Caki2 (cell line): ENCODE measurements at places on chromosomes 4 and X.

- no peak for DNase-seq
Observed at GRCh38 chrX:129648514-129649267, 6.1 kb downstream of the APLN start.

DNA sequence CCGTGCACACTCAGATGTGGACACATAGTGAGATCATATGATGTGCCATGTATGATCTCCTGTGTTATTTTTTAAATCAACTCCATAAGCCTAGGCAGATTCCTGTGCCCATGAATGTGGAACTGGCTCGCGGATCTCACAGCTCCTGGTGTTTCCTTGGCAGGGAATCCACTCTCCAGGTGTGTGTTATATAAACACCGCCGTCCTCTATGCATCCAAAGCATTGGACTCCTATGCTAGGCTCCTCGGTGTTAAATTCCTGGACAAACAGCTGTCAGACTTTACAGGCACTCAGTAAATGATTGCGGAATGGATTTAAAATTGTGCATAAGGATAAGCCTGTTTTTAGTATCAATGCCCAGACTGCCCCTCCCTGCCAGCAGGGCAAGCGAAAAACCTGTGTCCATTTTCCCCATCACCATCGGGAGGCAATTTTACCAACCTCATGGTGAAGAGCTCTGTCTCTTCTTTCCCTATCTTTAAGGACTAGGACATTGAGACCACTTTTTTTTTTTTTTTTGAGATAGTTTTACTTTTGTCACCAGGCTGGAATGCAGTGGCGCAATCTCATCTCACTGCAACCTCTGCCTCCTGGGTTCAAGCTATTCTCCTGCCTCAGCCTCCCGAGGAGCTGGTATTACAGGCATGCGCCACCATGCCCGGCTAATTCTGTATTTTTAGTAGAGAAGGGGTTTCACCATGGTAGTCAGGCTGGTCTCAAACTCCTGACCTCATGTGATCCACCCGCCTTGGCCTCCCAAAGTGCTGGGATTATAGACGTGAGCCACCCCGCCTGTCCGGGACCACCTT is 23.6 kb upstream of the GPR78 start:
- no peak for DNase-seq

DNA sequence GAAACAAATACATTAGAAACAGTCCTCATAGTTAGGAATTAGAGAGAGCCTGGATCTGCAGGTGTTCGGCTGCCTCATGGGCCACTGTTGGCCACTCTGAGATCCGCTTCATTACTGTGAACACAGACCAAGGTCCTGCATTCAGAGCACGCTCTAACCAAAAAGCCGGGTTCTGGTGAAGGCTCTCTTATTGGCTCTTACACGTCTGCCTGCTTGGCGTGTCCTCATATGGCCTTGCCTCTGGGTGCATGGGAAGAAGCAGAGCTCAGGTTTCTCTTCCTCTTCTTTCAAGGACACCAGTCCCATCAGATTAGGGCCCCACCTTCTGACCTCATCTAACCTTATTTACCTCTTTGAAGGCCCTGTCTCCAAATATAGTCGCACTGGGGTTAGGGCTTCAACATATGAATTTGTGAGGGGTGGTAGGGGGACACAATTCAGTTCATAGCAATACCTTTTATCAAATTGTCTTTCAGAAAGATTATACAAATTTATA is 37.1 kb upstream of the ELF2 start:
- DNase-seq: no peak

DNA sequence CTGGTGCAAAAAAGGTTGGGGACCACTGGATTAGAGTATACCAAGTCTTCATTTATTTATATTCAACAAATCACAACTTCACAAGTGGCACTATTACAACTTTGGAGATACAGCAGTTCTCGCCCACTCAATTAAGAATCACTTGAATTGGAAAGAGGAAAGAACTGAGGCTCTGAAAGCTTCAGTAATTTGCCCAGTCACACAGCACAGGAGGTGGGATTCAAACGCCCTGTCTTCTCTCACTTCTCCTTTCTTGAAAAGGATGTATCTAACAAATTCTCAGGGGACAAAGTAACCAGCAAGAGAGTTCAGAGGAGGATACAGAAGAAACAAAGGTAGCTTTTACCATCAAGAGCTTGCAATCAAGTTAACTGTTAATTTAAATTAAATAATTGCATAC is 12.4 kb downstream of the SMIM14 start:
- no peak for DNase-seq

GRCh38 chr4:112853662-112854256 is 195.7 kb upstream of the ANK2 start:
- DNase-seq: no peak

GRCh38 chr4:99845179-99845578 is 28.6 kb downstream of the DAPP1 start:
- DNase-seq: no peak

GRCh38 chrX:9362363-9362928 is 102.4 kb upstream of the TBL1X start:
- no peak for DNase-seq

GRCh38 chr4:11312389-11312788 is 116.3 kb downstream of the HS3ST1 start:
- DNase-seq: no peak

- DNase-seq: no peak
Observed at GRCh38 chrX:37646254-37646653, 39.3 kb upstream of the XK start.

GRCh38 chr4:144799486-144799885 is 153.5 kb downstream of the HHIP start:
- no peak for DNase-seq

- DNase-seq: no peak
Observed at GRCh38 chr4:168309781-168310180, 8.8 kb downstream of the DDX60 start.

DNA sequence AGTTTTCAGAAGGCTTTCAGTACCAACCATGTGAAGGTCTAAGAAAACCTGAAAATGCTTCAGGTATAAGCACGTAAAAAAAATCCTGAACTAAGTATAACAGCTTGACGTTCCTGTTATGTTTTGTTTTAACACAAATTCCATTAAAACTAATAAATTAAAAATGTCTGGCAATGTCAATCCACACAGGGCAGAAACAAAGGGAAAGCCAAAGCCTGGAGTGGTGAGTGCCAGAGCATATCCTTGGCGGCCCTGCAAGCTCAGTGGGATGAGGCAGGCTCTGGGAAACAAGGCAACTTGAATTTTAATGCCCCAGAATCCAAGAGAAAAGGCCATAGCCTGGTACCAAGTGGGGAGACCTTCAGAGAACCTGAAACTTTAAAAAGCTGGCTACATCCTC is 78.2 kb downstream of the EPHA5 start:
- no peak for DNase-seq

GRCh38 chr4:71665358-71665757 is 118.5 kb downstream of the GC start:
- no peak for DNase-seq

DNA sequence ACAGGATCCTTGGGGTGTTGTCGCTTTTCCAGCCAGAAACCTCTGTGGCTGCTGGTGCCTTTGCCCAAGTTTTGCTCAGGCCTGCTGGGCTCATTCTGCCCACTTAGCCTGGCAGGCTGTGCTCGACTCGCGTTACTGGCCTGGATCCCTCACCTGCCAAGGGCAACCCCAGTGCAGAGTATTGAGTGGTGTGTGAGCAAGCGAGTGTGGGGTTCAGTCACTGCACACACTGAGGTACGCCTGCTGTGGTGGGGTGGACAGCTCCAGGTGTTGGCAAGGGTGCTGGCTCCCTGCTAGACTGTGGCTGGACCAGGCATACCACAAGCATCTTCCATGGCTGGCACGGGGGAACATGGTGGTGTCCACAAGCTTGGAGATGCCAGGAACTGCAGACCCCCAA is 22.6 kb downstream of the SPCS3 start:
- DNase-seq: no peak

- DNase-seq: no peak
Observed at GRCh38 chr4:142583708-142584107, 262.4 kb downstream of the INPP4B start.

DNA sequence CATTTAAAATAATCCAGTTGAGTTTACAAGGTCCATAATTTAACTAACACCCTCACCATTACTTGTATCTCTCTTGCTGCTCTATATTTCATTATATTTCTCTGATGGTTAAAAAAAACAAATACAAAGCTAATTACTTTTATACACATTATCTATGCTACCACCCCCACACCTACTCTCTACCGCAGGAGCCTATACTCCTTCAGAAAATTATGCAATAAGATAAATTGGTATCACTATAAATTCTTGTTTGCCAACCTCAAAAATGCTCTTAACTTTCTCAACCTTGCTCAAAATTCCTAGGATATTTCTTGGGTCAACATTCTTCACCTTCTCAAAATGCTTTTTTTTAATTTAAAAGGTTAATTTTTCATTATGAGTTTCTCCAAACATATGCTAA is 282.7 kb downstream of the KCTD8 start:
- no peak for DNase-seq

GRCh38 chr4:175833574-175834311 is 21.7 kb upstream of the GPM6A start:
- no peak for DNase-seq

- DNase-seq: no peak
Observed at GRCh38 chr4:76943129-76943620, 6.4 kb upstream of the SEPTIN11 start.

DNA sequence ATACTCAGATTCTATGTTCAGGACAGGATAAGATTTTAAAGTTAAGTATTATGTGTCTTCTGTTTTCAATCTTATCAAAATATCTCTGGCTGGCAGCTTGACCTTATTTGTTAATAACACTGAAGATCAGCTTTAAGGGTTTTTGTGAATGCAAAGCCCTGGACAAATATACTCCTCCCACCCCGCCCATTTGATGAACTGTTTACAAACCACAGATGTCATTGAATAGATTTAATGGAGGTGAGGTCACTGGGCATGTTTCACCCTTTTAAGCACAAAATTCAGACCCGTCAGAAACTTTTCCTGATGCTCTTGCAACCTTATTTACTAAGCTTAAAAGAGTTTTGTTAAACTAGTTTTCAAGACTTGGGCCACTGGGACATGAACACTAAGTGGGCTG is 10.1 kb upstream of the CXCL8 start:
- no peak for DNase-seq

DNA sequence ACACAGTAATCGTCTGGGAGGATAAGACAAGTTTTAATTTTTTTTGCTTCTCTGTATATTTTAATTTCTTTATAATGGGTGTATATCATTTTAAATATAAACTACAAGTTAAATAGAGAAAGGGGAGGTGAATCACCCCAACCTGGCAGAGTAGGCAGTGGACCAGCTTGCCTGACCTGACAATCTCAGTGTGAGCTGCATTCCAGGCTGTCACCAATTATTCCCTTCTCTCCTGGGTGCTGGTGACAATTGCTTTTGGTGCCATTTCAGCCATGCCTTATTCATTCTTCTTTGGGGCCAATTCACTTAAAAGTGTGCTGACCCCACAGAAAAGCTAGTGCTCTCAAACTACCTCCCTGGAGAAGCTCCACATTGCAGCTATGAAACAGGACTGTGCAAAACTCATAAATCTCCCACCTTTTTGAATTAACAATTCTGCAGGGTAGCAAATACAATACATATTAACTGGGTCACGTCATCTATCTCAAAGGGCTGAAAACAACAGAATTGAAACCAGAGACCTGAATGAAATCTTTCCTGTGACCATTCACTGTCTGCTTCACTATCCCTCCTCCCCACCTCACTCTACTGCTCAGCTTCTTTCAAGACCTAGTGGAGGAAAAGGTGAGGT is 359.0 kb downstream of the HS3ST1 start:
- no peak for DNase-seq

DNA sequence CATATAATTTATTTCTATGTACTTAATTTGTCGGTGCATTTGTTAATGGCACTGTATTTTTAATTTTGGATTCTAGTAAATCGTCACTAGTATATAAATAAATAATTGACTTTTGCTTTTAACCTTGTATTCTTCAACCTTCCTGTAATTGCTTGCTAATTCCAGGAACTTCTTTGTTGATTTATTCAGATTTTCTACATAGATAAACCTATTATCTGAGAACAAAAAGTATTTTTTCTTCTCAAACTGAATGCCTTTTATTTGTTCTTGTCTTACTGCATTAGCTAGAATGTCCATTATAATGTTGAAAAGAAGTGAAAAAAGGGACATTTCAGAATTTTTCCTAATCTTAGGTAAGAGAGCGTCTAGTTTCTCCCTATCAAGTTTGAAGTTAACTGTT is 839.1 kb downstream of the SH3BGRL start:
- no peak for DNase-seq

- DNase-seq: no peak
Observed at GRCh38 chrX:150509703-150510102, 58.7 kb upstream of the MTM1 start.

- DNase-seq: no peak
Observed at GRCh38 chr4:56683455-56683854, 2.4 kb upstream of the HOPX start.

- DNase-seq: no peak
Observed at GRCh38 chr4:98150092-98150761, 7.0 kb upstream of the STPG2 start.

- DNase-seq: no peak
Observed at GRCh38 chrX:150572206-150572605, 3.8 kb downstream of the MTM1 start.

GRCh38 chrX:123271902-123272301 is 87.8 kb downstream of the GRIA3 start:
- DNase-seq: no peak

- DNase-seq: no peak
Observed at GRCh38 chrX:129650183-129650689, 4.5 kb downstream of the APLN start.

GRCh38 chr4:96983830-96984229 is 1143.9 kb downstream of the PDHA2 start:
- DNase-seq: no peak

DNA sequence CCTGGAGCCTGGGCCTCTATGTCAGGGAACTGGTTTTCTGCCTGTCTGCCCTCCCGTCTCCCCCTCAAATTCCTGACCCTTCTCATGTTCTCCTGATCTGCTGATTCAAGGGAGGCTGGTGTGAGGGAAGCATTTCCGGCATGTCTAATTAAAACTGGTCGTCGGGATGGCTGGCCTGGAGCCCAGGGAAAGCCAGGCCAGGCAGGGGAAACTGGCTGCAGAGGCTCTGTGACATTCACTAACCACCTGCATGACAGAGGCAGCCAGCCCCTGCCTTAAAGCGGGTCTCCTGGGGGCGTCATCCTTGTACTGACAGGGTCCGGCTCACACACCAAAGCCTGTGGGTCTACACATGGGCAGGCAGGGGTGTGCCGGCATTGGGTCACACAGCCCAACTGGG is 35.2 kb downstream of the ABLIM2 start:
- DNase-seq: no peak

GRCh38 chrX:41335198-41335957 is 1.4 kb downstream of the DDX3X start:
- DNase-seq: no peak

GRCh38 chr4:10635091-10635490 is 49.5 kb downstream of the CLNK start:
- DNase-seq: no peak
